ENCODE measurements at places on chromosomes 1 and 21.

GRCh38 chr21:15433091-15433490, 296.7 kb upstream of the USP25 start:
- no peak for DNase-seq

DNA sequence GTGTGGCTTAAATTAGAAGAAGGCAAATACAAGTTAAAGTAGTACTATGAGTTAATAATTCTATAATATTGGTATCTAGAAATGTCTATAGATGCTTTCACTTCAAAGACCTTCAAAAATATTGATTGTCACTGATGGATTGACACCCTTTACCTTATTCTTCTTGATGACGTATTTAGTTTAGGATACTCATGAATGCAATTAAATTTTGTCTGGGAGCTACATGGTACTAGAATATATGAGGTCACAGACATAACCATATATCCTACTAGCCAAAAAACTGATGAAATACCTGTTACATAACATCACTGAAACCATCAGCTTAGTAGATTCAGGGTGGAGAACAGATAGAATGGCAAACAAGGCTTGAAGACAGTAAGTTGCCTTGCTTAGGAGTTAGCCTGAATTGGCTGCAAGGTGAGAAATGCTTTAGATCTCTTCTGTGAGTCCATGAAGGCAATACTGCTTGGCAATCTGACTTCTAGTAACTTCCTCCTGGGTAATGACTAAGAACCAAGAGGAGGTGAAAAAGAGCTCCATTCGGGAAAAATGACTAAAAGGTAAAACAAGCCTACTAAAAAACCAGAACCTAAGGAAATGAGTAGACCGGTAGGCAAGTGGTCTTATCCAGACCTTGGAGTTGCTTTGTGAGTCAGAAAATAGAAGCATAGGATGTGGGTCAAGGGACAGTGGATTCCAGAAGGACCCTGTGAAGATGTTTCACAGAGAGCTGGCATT, 16.9 kb upstream of the ARHGAP29 start:
- no peak for DNase-seq

- no peak for DNase-seq
Measured at GRCh38 chr1:43774359-43774758, 67.0 kb downstream of the ST3GAL3 start.

DNA sequence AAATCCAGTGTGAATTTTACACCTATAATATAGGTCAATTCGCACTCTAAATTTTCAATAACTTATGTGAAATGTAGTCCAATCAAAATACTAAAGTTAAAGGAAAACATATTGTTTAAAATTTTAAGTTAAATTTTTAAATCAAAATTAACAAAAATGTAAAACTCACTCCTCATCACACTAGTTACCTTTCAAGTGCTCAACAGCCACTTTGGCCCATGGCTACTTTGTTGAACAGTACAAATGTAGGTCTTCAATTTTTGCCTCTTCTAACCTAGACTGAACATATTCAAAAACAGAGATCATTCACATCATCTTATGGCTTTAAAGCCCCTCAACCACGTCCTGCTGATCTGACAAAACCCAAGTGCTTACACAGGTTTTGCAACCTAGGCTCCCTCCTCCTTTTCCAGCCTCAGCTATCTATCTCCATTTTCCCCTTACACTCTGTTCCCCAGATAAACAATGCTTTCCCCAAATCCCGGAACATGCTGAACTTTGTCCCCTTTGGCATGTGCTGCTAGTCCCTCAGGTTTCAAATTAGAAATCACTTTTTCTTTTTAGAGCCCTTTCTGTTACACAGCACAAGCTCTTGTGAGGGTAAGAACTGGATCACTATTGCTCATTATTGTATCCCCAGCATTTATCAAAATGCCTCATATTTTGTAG, 110.6 kb downstream of the AKT3 start:
- no peak for DNase-seq

GRCh38 chr1:208254376-208254775, 10.2 kb upstream of the PLXNA2 start:
- DNase-seq = no peak

DNA sequence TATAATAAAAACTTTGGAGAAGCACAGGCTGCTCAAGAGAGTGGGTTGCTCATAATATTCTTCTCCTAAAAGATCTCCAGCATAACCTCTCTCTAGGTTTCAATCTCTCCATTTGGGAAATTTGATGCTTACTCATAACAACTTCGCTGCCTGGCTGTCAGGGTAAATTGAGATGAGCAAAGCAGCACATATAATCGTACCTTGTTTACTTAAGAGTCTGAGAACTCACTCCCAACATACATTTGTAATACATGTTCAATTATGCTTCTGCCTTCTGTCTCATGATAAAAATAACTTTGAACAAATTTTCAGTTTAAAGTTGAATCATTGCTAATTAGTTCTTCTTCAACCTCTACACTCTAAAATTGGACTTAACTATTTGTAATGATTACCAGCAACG, 68.9 kb downstream of the DUSP10 start:
- DNase-seq = no peak

GRCh38 chr1:231013391-231014015, 26.6 kb downstream of the FAM89A start:
- DNase-seq = no peak

Data from activated CD4-positive, alpha-beta T cell treated with anti-CD3 and anti-CD28 coated beads, Interleukin-2, amount 50 U/mL, for 24 hours (primary cell).